GDM1 (cell line): ENCODE measurements at places on chromosomes 2 and 18.

DNA sequence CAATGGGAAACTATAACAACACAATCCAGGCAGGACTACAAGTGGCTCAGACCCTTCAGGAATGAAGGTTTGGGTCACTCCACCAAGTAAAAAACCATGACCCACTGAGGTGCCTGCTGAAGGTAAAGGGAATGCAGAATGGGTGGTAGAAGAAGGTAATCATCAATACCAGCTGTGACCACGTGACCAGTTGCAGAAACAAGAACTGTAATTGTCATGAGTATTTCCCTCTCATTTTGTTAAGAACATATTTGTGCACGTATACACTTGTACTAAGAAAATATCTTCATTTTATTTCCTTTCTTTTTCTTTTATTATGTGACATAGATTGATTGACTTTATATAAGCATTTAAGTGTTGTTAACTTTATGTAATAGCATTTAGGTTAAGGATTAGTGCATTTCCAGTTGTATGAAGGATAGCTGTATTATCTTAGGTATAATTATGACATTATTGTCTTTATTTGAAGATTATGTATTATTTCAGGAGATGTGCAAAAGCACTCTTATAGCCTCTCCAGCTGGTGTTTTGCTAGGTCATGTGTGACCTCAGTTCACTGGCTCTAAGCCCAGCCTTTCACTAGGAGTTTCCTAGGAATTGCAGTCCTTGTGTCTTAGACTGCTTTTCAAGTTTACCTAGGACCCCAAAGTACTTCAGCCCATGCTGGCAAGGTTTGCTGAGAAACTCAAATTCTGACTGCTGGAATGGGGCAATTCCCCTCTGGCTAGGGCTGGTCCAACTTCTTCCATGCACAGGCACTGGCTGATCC lies 125.7 kb upstream of the DPP10 start:
- DNase-seq, result no peak

GRCh38 chr2:208172125-208172524 lies 8.7 kb upstream of the CRYGA start:
- peak; percentile 67 for DNase-seq

DNA sequence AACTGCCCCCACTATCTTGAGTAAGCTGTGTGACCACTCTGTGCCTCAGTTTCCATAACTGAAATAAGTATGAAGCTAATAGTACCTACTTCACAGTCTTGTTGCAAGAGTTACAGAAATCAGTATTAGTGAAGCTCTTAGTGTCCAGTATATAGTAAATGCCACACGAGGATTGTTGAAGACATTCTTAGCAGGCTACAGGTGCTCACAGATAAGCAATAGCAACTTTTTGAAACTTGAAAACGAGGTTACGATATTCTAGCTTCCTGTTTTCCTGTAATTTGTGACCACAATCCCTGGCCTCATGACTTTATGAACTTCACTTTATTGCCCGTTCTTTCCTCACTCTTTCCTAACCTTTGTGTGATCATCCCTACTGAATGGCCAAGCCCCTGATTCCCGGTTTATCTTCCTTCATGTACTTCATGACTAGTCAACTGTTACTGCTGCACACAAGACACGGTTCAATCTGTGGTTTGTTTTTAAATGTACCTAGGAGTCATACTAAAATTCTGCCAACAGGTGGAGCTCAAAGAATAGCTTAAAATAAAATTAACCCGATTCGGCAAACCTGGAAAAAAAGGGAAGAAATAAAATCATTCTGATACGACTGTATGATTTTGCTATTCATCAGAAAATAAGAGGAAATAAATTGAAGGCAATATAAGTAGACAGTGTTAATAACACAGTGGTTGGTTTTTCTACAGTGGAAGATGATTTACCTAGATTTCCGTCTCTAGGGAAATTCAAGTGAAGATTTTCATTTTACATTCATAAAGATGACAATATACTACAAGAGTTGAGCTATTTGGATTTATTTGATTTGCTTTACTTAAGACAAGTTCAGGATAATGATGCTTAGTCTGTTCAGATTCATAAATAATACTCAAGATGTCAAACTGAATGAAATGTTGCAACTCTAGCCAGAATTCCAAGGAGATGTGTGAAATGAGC lies 38.1 kb upstream of the STAT1 start:
- peak; percentile 31 for DNase-seq

GRCh38 chr2:60966507-60967405 lies 50.8 kb upstream of the PEX13 start:
- DNase-seq, result no peak

DNA sequence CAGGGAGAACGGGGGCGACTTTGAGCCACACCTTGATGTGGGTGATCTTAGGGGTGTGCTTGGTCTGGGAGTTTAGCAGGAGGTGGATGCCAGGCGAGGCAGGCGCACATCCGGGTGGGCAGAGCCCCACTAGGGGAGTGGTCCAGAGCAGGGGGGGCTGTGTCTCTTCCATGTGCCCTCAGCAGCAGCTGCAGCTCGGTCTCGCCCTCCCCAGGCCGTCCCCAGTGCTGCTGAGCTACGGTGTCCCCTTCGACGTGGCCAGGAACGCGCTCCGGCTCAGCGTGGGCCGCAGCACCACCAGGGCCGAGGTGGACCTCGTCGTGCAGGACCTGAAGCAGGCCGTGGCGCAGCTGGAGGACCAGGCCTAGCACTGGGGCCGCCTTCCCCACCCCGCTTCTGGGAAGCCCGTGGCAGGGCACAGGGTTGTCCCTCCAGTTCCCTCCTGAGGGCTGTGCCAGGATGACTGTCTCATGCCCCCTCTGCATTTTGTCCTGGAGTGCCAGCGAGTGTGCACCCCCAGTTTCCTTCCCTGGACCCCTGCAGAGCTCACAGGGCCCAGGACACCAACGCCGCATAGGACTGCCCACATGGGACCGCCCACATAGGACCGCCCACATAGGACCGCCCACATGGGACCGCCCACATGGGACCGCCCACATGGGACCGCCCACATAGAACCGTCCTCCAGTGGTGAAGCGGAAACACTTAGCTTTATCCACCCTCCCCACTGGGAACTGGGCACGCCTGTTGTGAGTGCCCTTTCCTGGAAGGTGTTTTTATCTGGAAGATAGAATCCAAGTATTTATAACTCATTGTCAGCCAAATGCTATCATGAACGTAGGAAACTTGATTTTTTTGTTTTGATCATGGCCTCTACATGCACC lies 1.9 kb upstream of the ESPNL start:
- DNase-seq, result no peak

GRCh38 chr18:6039055-6039454 lies 143.7 kb upstream of the TMEM200C start:
- no peak for DNase-seq

DNA sequence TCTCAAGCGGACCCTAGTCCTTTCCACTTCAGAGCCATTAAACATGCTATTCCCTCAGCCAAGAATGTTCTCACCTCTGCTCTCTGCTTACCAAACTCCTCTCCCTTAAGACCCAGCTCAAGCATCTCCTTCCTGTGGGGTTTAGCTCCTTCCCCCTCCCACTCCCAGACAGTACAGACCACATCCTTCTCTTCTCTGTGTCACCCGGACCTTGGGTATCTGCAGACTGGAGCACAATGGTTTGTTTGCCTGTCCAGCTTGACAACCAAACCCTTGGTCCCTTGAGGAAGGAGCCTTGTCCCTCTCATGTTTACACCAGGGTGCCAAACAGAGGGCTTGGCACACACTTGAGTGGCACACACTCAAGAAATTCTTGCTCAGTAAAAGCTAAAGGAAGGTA lies 4.1 kb upstream of the CD8A start:
- DNase-seq, result no peak

- DNase-seq, result no peak
Observed at GRCh38 chr2:1988049-1988448, 243.7 kb upstream of the PXDN start.

DNA sequence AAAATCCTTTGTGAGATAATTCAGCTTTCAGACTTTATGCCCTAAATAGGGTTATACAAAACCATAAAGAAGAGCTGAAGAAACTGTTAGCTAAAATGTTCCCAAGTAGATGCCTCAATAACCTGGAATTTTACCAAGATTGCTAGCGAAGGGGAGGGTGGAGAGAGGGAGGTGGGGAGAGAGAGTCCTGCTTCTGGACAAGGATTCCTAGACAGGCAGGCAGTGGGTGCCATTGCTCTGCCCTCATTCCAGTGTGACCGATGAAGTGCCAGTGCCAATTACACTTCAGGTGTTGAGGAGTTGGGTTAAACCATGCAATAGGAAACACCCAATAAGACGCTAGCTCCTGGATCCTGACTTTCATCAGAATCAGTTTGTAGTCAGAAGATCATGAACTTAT lies 18.1 kb downstream of the LAPTM4A start:
- no peak for DNase-seq

GRCh38 chr2:156334496-156335478 lies 2.3 kb upstream of the NR4A2 start:
- peak; percentile 81 for DNase-seq

- no peak for DNase-seq
Observed at GRCh38 chr2:178844701-178845100, 37.5 kb upstream of the TTN start.

DNA sequence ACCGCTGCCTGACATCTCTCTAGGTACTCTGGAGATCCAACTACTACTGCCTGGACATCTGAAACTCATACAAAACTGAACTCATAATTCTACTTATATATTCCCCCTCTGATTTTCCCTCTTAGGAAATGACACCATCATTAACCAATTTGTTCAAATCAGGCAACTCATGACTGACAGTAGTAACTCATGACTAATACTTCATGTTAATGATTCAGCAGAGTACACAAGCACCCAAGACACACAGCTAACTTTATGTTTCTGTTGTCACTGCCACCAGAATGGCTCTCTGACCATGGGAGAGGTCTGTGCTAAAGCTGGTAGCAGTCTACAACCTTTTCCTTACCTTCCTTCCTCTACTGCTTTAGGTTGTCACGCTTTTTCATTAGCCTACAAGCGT lies 91.1 kb downstream of the ITSN2 start:
- DNase-seq, result no peak

GRCh38 chr18:44857081-44857480 lies 176.4 kb downstream of the SETBP1 start:
- DNase-seq, result no peak

- DNase-seq, result no peak
Observed at GRCh38 chr2:37827911-37828511, 97.1 kb upstream of the RMDN2 start.

DNA sequence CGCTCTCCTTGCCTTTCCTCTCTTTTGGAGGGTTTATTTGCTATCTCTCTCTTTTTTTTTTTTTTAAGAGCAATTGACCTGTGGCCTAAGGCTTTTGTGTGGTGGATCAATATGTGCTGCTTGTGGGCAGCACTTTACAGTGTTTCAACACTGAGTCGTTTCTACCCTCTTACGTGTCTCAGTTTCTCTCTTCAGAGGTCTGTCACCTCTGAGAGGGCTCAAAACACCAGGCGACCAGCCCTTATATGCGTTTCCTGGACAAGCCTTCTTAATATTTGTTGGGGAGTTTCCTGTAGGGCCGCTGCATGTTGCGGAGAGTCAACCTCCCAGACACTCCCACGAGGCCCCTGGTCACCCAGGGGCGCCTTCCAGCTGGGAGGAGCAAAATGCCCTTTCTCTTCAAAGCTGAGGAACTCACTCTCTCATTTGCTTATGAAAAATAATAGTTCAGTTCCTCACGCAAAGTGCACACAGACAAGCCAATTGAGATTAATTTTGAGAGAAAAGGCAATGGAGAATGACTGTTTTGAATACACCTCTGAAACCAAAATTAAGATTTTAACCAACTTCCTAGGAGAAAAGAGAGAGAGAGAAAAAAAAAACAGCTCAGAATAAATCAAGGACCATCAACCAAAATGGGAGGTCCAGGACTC lies 96.3 kb upstream of the B3GNT2 start:
- no peak for DNase-seq

- no peak for DNase-seq
Observed at GRCh38 chr2:108189316-108189715, 50.5 kb upstream of the SULT1C3 start.

DNA sequence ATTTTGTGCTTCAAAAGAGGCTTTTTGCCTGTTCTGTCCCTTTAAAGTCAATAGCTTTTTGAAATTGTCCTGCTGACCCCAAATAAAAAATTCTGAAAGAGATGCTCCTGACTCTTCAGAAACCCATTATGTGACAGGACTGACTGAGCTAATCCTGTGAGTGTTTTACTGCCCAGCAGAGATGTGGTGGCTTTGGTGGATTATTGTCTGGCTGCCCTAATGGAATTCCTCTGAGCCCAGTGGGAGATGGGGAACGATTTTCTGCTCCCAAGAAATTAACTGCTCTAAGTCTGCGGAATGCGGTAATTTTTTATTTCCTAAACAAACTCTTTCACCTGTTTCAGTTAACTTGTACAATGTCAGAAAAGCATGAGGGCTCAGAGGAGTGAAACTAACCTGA lies 258.2 kb downstream of the IKZF2 start:
- no peak for DNase-seq

DNA sequence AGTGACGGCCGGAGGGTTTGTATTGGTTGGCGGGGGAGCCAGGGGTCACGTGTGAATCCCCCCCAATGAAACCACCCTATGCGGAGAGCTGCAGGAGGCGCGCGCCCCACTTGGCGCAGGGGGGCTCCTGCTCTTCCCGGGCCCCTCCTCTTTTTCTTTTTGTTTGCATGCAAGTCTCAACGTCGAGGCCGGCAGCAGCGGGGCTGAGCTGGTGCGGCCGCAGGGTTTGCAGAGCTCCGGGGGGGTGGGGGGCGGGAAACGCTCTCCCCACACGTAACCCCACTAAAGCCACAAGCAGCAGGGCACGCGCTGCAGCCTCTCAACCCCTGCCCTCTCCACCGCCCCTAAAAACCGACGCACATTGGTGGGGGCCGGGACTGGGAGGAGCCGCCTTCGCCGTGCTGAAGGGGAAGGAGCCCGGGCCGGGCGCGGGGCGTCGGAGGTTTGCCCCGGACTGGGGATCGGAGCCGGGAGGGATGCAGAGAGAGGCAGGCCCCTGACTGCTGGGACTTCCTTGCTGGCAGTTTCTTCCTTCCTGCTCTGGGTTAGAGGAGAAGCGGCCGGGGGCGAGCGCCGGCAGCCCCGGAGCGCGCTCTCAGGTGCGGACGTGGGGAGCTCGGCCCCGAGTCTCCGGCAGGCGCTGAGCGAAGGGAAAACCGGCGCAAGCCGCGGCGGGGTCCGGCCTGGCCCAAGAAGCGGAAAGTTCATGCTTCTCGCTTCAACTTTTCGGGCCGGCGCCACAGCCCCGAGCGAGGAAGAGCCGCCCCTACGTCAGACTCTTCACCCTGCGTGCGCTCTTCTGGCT lies 864 bp downstream of the LBH start:
- peak; percentile 49 for DNase-seq

DNA sequence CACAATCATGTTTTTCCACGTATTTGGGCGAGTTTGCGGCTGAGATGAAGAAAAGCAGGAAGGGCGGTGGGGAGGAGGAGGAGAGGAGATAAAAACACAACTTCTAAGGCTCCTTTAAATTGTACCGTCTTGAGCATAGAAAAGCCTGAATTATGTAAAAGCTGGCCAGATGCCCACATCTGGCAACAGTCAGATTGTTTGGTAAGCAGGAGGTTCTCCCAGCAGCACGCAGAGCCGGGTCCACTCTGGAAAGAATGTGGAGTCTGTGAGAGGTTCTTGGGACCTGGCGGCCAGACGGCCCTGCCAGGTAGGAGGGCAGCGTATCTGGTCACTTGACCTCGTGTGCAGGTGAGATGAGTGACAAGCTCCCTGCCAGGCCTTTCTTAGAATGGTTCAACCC lies 215.3 kb upstream of the APCDD1 start:
- no peak for DNase-seq
